Stimulated activated CD8-positive, alpha-beta memory T cell treated with anti-CD3 and anti-CD28 coated beads, Interleukin-15, amount 100 ng/mL, for 1 hour (primary cell): ENCODE measurements at places on chromosomes 7 and 10.

GRCh38 chr10:76285012-76285411 is 853.6 kb downstream of the LRMDA start:
- no peak for DNase-seq

GRCh38 chr7:133801341-133801740 is 325.8 kb upstream of the LRGUK start:
- no peak for DNase-seq

GRCh38 chr10:191703-192518 is 56.7 kb downstream of the ZMYND11 start:
- DNase-seq, result no peak

GRCh38 chr7:132654150-132654549 is 77.9 kb upstream of the PLXNA4 start:
- DNase-seq, result no peak

- DNase-seq, result no peak
Observed at GRCh38 chr7:74183653-74184450, 9.7 kb downstream of the EIF4H start.

DNA sequence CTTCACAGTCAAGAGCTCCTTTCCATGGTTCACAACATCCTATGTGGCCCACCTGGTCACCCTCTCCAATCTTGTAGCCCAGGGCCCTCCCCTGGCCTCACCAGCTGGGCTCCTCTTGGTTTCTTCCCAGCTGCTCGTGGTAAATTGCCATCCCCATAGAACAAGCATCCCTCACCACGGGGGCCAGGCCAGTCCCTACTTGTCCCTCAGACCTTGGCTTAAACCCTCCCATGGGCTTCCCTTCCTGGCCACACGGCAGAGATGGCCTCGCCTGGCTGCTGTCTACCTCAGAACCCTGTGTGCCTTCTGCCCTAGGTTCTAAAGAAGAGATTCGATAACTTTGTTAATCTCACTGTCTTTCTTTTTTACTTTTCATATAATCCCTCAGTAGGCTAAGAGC is 153.3 kb upstream of the TCERG1L start:
- no peak for DNase-seq

GRCh38 chr10:97898429-97898828 is 48.8 kb downstream of the GOLGA7B start:
- no peak for DNase-seq
